Neural progenitor cell (in vitro differentiated cells): ENCODE measurements at places on chromosomes 4 and X. TPM values are rescaled to one million over a fixed set of nuclear protein-coding genes. Genes with fewer than 3 reads are reported as not detected.

DNA sequence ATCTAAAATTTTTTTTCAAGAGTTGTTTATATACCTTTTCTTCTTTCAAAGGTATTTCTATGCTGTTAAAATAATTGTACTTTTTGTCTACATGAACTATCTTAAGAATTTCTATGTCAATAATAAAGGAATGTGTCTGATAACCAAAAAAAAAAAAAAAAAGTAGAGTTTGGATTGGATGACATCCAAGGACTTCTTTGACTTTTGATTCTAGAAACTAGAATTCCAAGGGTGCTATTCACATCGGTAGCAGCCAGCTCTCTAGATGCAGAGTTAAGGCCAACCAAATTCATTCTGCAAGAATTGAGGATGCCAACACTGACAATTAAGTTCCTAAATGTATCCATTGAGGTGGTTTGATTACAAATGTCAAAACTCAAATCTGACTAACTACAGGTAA, 42.0 kb upstream of the PRKG2 start:
- H3K27ac ChIP-seq: no peak overlapping the region
- H3K27me3 ChIP-seq: no peaks in the 10 kb centered on the region
- no peak for DNase-seq

DNA sequence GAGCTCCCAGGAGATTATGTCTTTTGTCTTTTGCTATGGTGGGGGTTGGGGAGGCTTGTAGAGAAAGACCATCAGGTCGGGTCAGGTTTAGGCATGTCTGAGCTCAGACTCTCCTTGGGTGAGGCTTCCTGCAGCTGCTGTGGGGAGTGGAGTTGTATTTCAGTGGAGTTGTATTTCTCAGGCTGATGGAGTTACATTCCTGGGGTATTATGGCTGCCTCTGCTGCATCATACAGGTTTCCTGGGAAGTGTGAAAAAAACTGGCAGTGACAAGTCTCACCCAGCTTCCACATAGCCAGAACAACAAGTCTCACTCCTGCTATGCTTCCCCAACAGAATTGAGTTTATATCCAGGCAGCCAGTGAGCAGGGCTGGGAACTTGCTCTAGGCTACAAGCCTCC, 119.3 kb downstream of the VSIG4 start:
- no peaks in the 10 kb centered on the region for H3K4me1 ChIP-seq
- no peak overlapping the region for H3K4me3 ChIP-seq
- peak; percentile 8 for DNase-seq
- H3K27ac ChIP-seq: no peak overlapping the region

DNA sequence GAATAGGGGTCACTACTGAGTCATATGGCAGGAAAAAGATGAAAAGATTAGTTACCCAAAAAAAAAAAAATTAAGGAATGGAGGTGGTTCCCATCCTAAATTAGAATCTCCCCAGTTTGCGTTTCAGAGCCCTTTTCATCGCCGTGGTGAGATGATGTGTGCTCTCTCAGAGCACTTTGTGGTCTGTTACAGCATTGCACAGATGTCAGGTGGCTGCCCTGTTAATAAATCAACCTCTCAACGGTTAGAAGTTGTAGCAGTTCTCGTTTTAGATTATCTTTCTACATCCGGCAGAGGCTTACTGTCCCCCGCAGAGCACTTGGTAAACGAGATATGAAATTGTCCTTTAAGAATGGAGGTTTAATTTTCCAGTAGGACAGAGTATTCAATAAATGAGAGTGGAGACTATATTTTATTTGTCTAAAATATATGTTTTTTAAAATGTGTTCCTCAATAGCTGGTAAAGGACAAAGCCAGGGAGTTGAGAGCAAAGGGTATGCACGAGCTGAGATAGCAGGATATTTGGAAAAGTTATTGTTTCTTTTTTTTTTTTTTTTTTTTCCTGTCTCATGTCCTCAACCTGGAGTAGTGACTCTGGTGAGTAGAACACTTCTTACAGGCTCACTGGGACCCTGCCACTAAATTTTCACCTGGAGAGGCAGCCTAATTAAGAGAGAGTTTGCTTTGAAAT, 26.9 kb downstream of the AFF1 start:
- no peak for DNase-seq
- peaks cover 74% of the 10 kb centered on the region for H3K4me1 ChIP-seq
- no peaks in the 10 kb centered on the region for H3K27me3 ChIP-seq
- H3K36me3 ChIP-seq: peaks cover 3% of the 10 kb centered on the region
- H3K27ac ChIP-seq: peak overlapping the region; percentile 100

DNA sequence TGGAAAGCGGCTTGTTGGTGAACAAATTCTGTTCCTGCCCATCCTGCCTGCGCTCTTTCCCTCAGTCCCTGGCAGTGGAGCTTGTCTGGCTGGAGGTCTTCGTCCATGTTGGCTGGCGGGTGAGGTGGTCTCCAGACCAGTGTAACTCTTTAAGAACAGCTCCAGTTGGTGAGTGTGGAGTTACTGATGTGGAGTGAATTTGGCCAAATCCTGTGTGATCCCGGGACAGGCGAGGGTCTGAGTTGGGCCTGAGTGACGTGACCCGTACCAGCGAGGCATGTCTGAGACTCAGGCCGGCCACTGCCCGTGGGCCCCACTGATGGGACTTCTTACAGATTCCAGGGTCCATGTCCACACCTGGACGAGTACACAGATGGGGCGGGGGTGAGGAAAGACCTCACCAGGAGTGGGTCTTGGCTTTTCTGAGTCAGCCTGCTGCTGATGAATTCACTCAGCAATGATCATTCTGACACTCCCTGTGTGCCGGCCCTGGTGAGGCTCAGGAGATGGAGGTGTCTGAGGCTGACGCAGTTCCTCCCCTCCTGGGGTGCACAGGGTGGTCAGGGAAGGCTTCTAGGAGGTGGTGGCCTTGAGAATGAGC, 45.5 kb downstream of the PSAPL1 start:
- DNase-seq: no peak
- H3K4me1 ChIP-seq: peaks cover 17% of the 10 kb centered on the region
- H3K36me3 ChIP-seq: no peaks in the 10 kb centered on the region
- H3K27me3 ChIP-seq: no peaks in the 10 kb centered on the region
- H3K27ac ChIP-seq: no peak overlapping the region
- H3K4me3 ChIP-seq: no peak overlapping the region

DNA sequence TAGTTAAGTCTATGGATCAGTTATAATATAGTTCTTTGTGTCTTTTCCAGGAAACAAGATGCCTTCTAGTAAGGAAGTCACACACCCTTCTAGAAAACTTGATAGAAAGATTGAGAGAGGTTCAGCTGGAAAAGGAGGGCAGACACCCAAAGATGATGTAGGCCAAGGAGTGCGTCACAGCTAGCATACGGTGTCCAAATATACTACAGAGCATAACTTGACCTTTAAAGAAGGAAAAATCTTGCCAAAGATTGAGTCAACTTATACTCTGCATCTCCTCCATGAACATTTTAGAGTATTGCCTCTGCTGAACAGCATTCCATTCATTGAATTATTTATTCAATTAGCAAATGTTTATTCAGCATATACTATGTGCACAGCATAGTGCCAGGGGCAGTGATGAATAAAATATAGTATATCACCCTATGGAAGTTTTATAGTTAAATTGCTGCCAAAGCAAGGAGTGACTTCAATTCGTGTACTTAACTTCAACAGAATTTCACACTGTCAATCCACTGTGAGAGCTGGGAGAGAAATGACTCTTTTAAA, 51.9 kb upstream of the SLC6A14 start:
- no peak overlapping the region for H3K27ac ChIP-seq
- no peaks in the 10 kb centered on the region for H3K27me3 ChIP-seq
- H3K4me1 ChIP-seq: no peaks in the 10 kb centered on the region
- H3K4me3 ChIP-seq: no peak overlapping the region

DNA sequence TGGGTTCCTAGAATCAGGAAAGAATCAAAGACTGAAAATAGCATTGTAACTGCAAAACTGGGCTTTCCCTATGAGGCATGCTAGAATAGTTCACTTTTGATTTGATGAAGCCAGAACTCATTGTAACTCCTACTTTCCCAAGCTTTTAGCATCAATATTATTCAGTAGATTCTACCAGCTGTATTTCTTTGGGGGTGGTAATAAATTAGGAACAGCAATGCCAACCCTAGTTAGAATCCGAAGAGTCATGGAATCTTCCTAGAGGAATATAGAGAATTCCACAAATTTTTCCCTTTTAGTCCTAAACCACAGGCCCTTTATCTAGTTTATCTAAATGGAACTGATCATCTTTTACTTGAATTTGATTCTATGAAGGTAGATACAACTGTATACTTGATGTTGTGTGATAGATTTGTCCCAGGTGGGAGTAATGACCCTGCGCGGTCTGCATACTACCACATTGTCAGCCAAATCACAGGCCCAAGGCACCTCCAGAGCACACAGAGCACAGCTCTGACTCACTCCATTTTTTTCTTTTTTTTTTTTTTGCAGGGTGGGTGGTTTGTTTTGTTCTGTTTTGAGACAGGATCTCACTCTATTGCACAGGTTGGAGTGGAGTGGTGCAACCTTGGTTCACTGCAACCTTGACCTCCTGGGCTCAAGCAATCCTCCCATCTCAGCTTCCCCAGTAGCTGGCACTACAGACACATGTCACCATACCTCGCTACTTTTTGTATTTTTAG, 66.6 kb downstream of the EDNRA start:
- H3K4me1 ChIP-seq: no peaks in the 10 kb centered on the region
- no peaks in the 10 kb centered on the region for H3K27me3 ChIP-seq
- no peak for DNase-seq
- H3K36me3 ChIP-seq: no peaks in the 10 kb centered on the region
- no peak overlapping the region for H3K27ac ChIP-seq

DNA sequence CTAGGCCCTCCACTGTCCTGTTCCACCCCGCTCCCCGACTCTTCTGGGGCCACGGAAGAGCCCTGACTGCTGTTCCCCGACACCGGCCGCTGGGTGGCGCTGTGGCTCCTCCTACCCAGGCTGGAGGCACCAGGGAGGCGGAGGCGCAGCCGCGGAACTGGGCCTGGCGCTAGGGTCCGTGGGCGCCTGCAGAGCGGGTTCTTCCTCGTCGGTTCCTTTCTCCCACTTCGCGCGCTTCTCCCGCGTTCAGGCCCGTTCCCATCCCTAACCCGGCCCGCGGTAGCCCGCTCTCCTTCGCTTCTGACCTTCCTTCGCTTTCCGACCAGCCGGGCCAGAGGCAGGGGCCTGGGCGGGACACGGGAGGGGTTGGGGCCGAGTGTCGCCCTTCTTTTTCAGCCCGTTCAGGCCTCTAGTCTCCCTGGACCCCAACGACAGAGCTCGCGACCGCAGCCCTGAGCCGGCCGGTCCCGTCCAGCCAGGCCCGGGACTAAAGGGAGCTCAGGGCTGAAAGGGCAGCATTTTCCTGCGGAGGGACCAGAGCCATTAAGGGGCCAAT, 34.3 kb downstream of the NALF2 start:
- H3K27ac ChIP-seq: no peak overlapping the region
- peak overlapping the region; percentile 49 for H3K4me3 ChIP-seq
- H3K27me3 ChIP-seq: no peaks in the 10 kb centered on the region
- DNase-seq: peak; percentile 81
- no peaks in the 10 kb centered on the region for H3K36me3 ChIP-seq

- no peak overlapping the region for H3K27ac ChIP-seq
- H3K4me3 ChIP-seq: no peak overlapping the region
- H3K27me3 ChIP-seq: no peaks in the 10 kb centered on the region
- H3K36me3 ChIP-seq: no peaks in the 10 kb centered on the region
- DNase-seq: no peak
- peaks cover 19% of the 10 kb centered on the region for H3K4me1 ChIP-seq
Observed at GRCh38 chr4:8391071-8391470, 49.5 kb downstream of the ACOX3 start.

- no peak overlapping the region for H3K27ac ChIP-seq
- H3K4me3 ChIP-seq: no peak overlapping the region
- no peaks in the 10 kb centered on the region for H3K27me3 ChIP-seq
- H3K36me3 ChIP-seq: no peaks in the 10 kb centered on the region
Observed at GRCh38 chr4:4491396-4491893, 50.4 kb downstream of the STX18 start.

- H3K36me3 ChIP-seq: no peaks in the 10 kb centered on the region
- H3K4me1 ChIP-seq: no peaks in the 10 kb centered on the region
- H3K27me3 ChIP-seq: no peaks in the 10 kb centered on the region
- DNase-seq: no peak
Observed at GRCh38 chr4:72338060-72338459, 231.0 kb downstream of the ADAMTS3 start.

DNA sequence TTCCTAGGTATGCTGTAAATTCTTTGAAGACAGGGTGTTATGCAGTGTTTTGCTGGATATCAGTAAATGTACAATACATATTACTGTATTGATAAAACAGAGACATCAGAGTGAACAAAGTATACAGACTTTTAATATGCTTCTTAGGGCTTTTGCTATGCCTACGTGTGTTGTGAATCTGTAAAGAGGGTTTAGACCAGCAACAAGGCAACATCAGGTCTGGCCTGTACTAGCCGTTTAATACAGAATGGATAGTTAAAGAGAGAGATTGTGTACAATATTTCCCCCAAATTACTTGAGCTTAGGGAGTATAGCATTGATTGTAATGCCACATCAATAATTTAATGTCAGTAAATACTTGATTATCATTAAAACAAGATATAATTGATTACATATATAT, 75.2 kb downstream of the PAQR3 start:
- H3K27me3 ChIP-seq: no peaks in the 10 kb centered on the region

DNA sequence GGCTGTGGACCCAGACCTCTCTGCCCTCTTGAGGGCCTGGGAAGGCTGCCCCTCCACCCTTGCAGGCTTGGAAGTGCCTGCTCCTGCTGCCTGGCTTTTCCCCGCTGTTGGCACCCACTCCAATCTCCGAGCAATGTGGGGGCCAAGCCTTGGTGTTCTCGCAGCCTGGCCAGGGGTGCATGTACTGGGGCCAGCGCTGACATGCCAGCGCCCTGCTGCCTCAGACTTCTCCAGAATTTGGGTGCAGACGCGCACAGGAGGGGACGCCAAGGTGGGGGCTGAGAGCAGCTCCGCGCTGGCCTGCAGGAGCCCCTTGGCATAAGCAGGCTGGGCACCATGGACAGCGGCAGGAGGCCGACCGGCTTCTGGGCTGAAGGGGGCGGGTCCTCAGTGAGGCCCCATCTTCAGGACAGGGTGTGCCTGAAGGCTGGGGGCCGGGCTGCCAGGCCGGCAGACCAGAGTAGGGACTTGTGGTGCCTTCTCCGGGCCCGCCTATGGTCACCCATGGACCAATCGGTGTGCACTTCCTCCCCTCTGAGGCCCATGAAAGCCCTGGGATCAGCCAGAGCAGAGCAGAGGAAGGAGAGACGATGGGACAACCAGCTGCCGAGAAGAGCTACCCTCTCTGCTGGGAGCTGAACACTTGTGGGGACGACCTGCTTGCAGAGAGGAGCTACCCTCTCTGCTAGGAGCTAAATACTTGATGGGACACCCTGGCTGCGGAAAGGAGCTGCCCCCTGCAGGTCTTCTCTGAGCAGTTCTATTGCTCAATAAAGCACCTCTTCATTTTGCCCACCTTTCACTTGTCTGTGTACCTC, 118.3 kb downstream of the DNAAF6 start:
- H3K27ac ChIP-seq: no peak overlapping the region
- H3K4me3 ChIP-seq: peak overlapping the region; percentile 6
- no peaks in the 10 kb centered on the region for H3K4me1 ChIP-seq
- no peaks in the 10 kb centered on the region for H3K36me3 ChIP-seq
- DNase-seq: peak; percentile 89

- H3K4me1 ChIP-seq: peaks cover 7% of the 10 kb centered on the region
- H3K27me3 ChIP-seq: no peaks in the 10 kb centered on the region
- no peak overlapping the region for H3K4me3 ChIP-seq
Observed at GRCh38 chrX:68999931-69000330, 165.3 kb downstream of the PJA1 start.

The POLN gene
- 1.5 and 1.7 TPM in 2 replicates for total RNA-seq

The MAGEC3 gene
- not detected in 2 replicates for total RNA-seq
